ENCODE measurements at places on chromosomes 7 and 10.

DNA sequence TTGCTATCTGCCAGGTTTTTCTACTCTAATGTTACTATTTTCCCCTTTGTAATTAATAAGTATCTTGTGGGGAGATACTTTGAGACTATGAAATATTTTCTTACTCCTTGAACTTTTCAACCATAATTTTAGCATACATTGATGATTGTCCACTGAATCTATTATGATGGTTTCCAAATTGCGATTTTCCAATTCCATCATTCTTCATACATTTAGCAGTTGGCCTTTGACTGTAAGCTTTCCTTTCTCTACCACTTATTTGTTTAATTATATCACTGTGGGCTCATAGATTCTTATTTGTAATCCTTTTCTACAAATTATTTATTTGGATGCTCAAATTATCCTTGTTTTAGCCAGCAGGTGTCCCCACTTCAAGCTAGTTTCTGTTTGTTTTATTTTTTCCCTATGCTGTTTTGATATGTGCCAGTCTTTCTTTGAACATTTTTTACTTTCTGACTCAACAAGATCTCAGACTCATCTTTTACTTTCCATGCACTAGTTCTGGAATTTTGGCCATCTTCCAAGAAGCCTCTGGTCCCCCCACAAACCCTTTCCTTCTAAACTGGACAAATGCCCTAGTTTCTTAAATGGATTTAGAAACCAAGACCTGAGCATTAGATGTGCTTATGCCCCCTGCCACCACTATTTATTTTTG lies 11.4 kb upstream of the MRPS16 start:
- DNase-seq: no peak

- no peak for DNase-seq
These were observed 182.8 kb downstream of the PKD1L1 start for GRCh38 chr7:47765373-47765979.

GRCh38 chr10:56823849-56824248 lies 462.8 kb upstream of the ZWINT start:
- DNase-seq: no peak

- DNase-seq: no peak
These were observed 103.5 kb upstream of the PDLIM1 start for GRCh38 chr10:95394161-95394880.

DNA sequence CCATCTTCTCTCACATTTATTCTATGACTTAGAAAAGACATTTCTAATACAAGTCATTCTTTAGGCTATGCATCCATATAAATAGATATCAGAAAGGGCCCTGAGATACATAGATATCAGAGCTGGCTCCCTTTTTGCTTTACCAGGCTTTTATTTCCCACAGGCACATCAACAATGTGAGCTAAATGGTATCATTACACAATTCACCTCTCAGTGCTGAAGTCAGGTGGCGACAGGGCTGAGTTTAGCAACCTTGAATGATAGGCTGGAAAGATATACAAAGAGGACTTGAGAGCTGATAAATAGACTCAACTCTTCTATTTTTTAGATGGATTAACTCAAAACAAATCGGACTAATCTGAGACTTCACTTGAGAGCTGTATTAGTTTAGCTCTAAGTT lies 189.2 kb upstream of the COL1A2 start:
- DNase-seq: no peak

DNA sequence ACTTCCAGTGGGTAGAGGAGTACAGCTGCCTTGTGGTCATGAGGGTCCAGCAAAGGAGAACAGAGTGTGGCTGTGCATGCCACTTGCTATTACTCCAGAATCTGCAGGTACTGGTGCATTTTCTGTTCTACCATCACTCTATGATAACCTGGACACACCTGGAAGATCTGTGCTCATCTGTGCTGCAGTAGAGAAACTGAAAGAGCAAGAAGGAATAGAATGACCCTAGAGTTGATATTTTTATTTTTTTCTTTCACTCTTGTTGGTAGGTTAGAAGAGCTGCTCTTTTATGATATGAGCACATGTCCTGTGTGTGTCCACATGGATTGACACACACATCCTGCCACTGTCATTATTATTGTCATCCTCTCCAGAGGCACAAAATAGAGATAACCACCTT lies 48.3 kb upstream of the MTURN start:
- no peak for DNase-seq

DNA sequence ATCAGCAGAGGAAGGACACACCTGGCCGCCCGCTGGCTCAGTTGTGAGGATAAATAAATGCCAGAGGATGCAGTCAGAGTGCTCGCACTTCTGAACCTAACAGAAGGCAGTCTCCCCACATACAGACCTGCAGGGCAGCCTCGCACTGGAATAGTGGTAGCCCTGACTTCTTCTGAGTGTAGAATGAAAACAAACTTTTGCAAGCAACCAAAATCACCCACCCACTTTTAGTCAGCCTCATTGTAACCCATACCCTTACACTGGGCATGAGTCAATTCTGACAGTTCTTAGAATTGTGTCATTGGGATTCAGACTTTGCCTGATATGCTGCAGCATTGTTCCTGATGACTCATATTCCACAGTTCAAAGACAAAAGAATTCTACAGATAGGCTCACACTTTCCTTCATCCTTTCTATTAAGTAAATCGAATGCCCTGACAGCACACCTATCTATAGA lies 167.0 kb upstream of the CDK1 start:
- no peak for DNase-seq

- DNase-seq: no peak
These were observed 48.4 kb upstream of the FAM20C start for GRCh38 chr7:143811-144453.

- DNase-seq: no peak
These were observed 291.1 kb downstream of the BBS9 start for GRCh38 chr7:33420311-33420940.

DNA sequence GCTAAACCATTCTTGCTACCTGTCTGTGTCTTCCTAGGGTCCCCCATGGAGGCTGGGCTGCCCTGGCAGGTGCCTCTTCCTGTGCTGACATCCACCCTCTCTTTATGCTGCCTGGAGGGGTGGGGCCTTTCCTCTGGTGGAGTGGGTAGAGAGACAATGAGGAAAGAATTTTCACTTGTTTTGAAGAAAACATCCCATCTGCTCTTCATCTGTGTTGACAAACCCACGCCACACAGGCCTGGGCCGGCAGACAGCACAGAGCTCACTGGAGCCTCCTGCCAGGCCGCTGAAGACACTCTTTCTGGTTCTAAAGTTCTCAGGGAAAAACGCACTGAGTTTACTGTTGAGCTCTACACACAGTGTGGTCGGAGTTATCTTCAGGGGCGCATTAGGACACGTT lies 328.2 kb downstream of the GLRX3 start:
- no peak for DNase-seq

GRCh38 chr10:4241724-4242345 lies 456.8 kb upstream of the KLF6 start:
- DNase-seq: no peak

DNA sequence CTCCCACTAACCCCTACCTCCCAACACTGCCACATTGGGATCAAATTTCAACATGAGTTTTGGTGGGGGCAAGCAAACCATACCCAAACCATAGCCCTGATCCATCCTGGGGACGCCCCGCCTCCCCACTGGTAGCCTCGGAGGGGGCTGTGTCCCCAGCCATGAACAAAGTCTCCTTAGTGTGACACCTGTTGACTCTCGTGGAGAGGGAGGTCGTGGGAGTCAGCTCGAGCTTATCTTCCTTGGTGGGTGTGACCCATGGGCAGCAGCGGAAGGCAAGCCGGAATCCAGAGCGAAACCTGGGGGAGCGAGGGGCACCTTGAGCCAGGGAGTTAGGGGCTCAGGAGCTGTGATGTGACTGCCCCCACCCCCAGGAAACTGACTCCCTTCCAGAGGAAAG lies 11.9 kb downstream of the TACR2 start:
- DNase-seq: no peak

- no peak for DNase-seq
These were observed 2.2 kb downstream of the NDST2 start for GRCh38 chr10:73809061-73809818.

DNA sequence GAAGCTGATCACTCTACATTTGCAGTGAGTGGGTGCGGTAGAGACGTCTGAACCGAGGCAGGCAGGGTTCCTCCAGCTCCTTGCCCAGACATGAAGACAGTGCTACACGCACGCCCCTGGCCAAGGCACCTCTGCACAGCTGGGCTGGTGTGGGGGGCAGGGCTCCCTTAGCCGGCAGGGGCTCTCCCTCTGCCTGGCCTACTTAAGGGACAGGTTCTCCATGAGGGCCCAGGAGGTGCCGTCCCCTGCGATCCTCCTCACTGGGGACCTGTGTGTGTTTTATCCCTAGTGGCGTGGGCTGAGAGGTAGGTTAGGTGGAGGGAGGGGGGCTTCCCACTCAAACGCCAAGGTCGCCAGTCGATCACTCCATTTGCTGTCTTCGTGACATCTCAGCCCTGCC lies 35.3 kb downstream of the IL15RA start:
- no peak for DNase-seq

DNA sequence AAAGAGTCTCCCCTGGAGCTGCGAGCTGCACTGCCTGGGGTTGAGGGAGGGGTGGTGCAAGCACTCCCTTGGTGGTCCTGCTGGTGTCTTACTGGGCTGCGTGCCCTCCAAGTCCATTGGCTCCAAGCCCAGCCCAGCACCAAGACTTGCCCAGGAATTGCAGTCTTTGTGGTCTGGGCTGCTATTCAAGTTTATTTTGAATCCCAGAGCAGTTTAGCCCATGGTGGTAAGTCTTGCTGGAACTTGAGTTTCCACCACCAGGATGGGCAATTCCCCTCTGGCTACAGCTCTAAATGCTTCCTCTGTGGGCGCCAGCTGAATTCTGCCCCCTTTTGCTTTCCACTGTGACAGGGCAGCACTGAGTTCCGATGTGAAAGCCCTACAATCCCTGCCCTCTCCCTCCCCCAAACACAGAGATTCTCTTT lies 25.1 kb downstream of the GALNT11 start:
- DNase-seq: no peak

DNA sequence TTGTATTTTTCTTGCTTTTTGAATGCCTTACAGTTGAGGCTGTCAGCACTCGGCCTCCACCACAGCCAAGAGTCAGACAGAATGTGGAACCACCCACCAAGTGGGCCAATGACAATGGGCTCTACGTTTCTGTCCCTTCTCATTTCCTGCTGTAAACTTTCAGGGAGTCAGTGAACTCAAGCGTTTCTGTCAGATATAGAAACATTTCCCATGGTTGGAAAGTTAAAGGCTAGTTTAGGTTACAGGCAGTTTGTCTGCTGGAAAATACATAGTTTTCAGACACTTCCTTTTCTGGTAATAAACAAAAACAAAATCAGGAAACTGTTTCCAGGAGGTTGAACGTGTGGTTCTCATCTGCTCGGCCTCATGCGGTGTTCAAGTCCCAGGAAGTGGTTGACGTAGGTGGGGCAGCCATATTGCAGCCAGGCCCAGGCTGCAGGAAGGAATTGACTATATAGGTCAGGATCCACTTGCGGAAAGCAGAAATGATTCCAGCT lies 245.1 kb downstream of the CAMK1D start:
- DNase-seq: no peak

- DNase-seq: no peak
These were observed 342.9 kb downstream of the AUTS2 start for GRCh38 chr7:69941077-69941651.

- no peak for DNase-seq
These were observed 178.3 kb downstream of the DYNC1I1 start for GRCh38 chr7:95950698-95951097.

GRCh38 chr10:49090696-49091380 lies 24.5 kb downstream of the VSTM4 start:
- DNase-seq: no peak

DNA sequence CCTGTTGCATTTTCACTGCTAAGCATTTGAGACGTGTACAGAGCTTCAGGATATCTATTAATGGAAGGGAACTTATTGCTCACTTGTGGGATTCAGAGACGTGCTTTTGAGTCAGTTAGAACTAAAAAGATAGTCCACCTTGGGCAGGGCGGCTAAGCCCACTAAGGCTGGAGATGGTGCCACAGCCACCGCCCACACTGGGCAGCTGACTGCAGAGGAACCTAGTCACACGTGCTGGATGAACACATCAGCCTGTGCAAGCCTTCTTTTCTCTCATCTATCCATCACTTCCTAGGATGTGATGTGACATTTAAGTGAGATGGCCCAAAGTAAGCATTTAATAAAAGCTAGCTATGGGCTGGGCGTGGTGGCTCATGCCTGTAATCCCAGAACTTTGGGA lies 78.0 kb downstream of the PTPRE start:
- DNase-seq: no peak

DNA sequence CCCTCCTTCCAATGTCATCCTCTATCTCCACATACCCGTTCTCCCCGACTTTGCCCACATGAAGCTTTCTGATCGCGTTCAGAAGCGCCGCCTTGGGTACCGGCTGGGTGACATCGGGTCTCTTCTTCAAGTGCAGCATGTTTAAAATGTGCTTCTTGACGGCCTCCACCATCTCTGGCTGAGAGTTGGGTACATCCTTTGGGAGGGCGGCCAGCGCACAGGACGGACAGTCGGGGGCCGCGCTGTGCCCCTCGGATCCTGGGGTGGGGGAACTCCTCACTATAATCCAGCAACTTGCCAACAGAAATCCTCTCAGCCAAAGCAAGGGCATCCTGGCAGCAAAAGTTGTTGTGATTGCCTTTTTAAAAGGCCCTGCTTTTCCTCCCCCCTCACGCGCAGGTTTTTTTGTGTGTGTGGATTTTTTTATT lies 2.8 kb downstream of the INHBA start:
- no peak for DNase-seq

DNA sequence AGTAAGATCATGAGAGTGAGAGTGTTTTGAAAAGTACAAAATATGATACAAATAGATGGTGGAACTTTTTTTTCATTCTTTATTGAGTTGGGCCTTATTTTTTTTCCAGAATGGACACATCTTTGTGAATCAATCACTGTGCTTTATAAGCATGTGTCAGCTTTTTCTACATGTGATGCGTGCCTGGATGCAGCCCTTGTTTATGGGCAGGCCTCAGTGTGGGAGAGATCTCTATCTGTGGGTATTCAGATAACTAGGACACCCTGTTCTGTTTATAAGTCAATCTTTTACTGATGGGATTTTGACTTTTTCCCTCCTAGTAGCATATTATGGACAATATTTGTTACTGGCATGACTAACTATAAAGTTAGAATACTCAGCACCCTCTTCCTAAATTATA lies 42.9 kb upstream of the IKZF1 start:
- DNase-seq: no peak

- DNase-seq: no peak
These were observed 3.6 kb downstream of the SRI start for GRCh38 chr7:88216276-88216675.

DNA sequence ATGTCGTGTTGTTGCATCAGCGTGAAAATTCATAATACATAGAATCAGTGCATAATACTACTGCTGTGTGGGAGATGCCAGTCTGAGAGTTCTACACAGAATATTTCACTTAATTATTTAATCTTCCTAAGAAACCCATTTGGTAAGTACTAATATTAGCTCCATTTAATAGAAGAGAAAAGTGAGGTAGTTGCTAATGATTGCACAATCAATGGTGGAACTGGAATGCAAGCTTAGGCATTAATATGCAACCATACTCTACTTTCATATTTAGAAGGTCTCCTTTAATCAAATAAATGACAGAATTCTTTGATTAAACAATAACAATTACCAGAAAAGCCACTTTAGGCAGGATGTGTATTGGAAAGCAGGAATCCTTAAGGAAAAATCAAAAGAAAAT lies 660.7 kb upstream of the PHF14 start:
- DNase-seq: no peak
